ENCODE measurements at places on chromosomes 12 and 14.
A peak's percentile ranks its signal among the peaks of the same experiment; 100 is the strongest.

- DNase-seq: no peak
These were observed 301.6 kb downstream of the ATP23 start for GRCh38 chr12:58242796-58243630.

DNA sequence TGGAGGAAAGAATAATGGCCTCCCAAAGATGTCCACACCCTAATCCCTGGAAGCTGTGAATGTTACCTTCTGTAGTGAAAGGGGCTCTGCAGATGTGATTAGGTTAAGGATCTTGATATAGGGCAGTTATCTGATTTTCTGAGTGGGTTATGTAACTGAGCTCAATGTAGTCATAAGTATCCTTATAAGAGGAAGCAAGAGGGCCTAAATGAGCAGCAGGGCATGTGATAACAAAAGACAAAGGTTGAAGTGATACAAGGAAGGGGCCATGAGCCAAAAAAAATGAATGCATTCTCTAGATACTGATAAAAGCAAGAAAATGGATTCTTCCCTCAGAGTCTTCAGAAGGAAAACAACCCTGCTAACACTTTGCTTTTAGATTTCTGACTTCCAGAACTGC is 78.8 kb downstream of the OSBPL8 start:
- no peak for DNase-seq

GRCh38 chr14:25118671-25119070 is 68.7 kb upstream of the STXBP6 start:
- DNase-seq: no peak

DNA sequence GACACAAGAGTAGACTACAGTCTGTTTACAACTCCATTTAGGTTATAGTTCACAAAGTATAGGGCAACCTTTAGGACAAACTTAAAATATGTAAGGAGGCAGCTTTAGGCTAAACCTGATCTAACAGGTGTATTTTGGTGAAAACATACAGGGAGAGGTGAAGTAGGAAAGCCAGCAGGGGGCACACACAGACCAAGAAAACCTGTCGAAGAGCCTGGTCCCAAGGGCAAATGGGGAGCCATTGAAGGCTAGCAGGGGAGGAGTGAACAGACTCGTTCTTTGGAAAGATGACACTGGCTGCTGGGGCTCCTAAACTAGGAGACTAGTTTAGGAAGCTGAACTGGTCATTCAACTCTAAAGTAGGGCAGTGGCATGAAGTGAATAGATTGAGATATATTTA is 138.8 kb upstream of the WSCD2 start:
- DNase-seq: peak; percentile 7

DNA sequence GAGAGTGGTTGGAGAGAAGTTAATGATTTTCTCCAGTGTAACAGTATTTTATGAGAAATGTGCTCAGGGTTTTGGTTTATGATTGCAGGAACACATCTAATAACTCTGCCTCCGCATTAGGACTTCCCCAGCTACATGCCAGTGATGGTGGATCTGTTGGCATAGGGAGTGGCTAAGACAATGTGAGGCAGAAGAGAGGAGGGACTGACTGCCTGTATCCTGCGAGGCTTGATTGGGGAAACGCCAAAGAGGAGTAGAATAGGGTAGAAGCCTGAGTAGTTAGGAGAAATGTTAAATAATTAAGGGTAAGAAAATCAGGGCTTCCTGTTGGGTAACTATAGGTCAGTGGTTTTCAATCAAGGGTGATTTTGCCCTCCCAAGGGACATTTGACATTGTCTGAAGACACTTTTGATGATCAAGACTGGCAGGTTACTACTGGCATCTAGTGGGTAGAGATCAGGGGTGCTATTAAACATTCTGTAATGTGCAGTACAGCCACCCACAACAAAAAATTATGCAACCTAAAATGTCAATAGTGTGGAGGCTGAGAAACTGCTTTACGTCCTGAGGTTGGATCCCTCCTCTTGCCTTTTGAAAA is 12.8 kb downstream of the TDG start:
- no peak for DNase-seq

DNA sequence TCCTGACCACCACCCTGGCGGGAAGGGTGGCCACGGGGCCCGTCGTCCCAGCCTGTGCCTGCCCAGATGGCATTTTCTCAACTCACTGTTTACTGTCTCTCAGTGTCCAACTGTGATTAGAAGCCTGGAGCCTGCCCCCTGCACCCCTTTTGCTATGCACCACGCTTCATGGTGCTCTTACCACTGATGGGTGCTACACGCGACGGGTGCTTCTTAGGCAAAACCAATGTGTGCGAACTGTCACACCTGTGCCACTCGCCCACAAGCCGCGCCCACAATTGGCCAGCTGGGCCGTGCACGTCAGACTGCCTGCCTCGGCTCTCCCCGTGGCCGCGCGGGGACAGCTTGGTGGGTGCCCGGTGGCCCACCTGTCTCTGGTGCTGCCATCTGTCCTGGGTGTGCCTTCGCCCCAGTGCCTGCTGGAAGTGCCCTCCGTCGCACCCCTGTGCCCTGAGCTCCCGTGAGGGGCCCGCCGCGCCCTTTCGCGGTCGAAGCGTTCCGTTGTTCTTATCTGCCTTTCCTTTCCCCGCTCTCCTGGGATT is 15.1 kb upstream of the AMN start:
- no peak for DNase-seq

- no peak for DNase-seq
These were observed 42.2 kb upstream of the SLC6A13 start for GRCh38 chr12:304805-305204.

GRCh38 chr14:86683561-86683960 is 1153.6 kb downstream of the FLRT2 start:
- no peak for DNase-seq

- DNase-seq: peak; percentile 92
These were observed at the start of gene ITPR2 for GRCh38 chr12:26832822-26833742. Gene ITPR2 (minus strand): TSS chr12:26833194. CDS start chr12:26832781, 413 bp downstream.

DNA sequence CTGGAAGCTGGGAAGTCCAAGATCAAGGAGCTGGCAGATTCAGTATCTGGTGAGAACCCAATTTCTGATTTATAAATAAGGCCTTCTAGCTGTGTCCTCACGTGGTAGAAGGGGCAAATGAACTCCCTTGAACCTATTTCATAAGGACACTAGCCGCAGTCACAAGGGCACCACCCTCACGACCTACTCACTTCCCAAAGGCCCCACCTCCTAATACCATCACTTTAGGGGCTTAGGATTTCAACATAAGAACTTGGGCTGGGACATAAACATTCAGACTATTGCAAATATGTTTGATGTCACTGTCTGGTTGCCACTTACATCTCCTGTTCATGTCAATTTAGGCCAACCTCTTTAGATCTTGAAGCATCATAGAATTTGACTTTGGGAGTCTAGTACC is 10.8 kb upstream of the CNIH1 start:
- no peak for DNase-seq

DNA sequence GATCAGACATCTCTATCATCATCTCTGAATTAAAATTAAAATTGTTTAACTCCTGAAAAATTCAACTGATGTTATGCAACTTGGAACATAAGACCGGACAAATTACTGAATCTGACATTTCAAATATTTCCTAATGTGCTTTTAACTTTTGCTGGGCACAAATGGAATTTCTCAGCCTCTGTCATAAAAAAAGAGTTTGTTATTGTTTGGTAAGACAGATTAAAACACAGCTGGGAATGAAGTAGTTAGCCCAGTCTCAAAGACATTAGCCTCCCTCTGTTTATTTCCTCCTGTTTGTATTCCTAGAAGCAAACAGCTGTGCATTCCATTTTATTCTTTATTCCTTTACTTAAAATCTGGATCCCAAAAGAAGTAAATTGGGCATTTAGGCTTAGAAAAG is 29.4 kb downstream of the PLEKHA5 start:
- DNase-seq: no peak

GRCh38 chr12:54147186-54147585 is 41.6 kb downstream of the SMUG1 start:
- DNase-seq: no peak

GRCh38 chr12:107374161-107374840 is 281.0 kb upstream of the CRY1 start:
- no peak for DNase-seq

DNA sequence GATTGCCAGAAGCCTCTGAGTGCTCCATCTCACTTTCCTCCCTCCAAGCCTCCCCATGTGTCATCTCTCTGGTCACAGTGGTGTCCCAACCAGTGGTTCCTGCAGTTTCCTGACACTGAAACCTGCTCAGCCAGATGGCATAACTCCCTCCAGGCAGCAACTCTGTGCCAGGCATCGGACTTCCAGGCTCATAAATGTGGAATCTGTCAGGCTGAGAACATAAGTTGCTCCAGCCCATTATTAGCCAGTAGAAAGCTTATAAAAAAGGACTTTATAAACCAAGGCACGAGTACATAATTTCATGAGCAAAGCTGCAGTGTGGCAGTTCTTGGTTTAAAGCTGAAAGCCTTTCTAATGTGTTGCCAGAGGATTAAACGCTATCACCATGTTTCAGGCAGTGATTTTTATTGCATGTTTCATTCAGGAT is 194.3 kb downstream of the DACT1 start:
- no peak for DNase-seq

DNA sequence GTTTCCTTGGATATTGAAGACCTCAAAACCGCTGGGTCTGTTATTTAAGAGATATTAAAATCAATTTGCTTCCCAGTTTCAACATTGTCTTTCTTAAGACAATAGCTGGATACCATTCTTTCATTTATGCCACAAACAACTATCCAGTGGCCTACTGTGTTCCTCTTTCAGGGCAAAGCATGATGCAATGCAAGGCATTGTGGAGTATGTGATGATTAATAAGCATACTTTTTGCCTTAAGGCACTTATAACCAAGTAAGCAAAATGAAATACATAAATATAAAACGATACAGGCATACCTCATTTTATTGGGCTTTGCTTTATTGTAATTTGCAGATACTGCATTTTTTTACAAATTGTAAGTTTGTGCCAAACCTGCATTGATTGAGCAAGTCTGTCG is 45.5 kb downstream of the SCN8A start:
- DNase-seq: no peak

All from stimulated activated CD8-positive, alpha-beta memory T cell treated with anti-CD3 and anti-CD28 coated beads, Interleukin-15, amount 100 ng/mL, for 48 hours (primary cell).